Upper lobe of right lung (tissue), 1 donor: ENCODE measurements at places on chromosomes 1 and 21. TPM values are rescaled to one million over a fixed set of nuclear protein-coding genes. Genes with fewer than 3 reads are reported as not detected.

DNA sequence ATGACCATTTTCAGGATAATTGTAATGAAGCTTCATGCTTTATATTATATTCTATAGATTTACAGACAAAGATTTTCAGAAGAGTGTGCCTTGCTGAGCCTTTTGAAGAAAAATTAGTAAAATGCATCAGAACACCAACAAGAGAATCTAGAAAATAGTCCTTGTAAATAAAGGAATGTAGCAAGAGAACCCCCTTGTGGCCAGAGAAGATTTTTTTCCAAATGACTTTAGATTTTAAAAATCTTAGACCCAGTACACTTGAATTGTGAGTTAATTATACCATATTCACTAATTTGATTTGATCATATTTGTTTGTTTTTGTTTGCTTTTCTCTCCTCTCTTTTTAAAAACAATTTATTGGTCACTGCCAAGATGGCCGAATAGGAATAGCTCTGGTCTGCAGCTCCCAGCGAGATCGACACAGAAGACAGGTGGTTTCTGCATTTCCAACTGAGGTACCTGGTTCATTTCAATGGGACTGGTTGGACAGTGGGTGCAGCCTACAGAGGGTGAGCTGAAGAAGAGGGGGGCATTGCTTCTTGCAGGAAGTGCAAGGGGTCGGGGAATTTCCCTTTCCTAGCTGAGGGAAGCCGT is 12.8 kb upstream of the IFI44L start:
- DNase-seq, result no peak

- no peak for DNase-seq
Measured at GRCh38 chr1:119960501-119960900, 64.2 kb upstream of the ADAM30 start.

Gene PDPN
- total RNA-seq, result 47.0 TPM

Gene MYBPH
- total RNA-seq, result not detected

GRCh38 chr1:85681087-85681486 is 27.1 kb downstream of the ZNHIT6 start:
- DNase-seq, result no peak
